ENCODE measurements at places on chromosomes 6 and 20.
A peak's percentile ranks its signal among the peaks of the same experiment; 100 is the strongest.

- no peak for DNase-seq
Observed at GRCh38 chr20:51507216-51508036, 35.1 kb downstream of the NFATC2 start.

GRCh38 chr6:71887006-71887743 is 825 bp downstream of the RIMS1 start:
- no peak for DNase-seq

GRCh38 chr20:48405909-48406308 is 421.9 kb downstream of the PREX1 start:
- no peak for DNase-seq

- DNase-seq = peak; percentile 73
Observed at GRCh38 chr6:158817728-158818580, 1.2 kb downstream of the EZR start.

- DNase-seq = no peak
Observed at GRCh38 chr20:1278993-1279392, 12.9 kb downstream of the SNPH start.

GRCh38 chr6:71558974-71559373 is 270.4 kb downstream of the OGFRL1 start:
- no peak for DNase-seq

DNA sequence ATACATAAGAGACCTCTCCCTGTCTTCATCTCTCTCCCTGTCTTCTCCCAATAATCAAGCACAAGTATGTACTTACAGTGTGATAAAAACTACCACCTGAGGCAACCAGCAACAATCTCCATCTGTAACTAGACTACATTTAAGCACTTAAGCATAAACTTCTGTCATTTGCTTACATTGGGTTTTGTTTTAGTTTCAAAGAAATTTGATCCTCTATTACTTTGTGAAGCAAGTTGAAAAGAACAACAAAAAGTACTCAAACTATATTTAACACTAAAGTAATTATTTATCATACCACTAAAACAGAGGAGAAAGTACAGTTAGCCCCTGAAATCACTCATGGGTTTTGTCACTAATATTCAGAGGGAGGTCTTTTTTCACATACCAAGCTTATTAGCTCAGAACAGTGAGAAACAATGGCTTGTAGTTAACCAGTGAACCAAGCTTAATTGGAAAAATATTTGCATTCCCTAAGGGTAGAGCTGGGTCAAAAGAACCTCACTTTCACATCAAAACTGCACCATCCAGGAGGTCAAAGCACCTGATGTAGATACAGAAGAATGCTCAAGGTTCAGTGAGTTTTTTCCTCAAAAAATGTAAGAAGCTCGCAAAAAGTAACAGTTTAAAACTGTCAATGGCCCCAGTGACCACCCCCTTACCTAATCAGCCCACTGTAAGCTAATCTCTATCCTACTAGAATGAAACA is 34.1 kb downstream of the DCDC2 start:
- DNase-seq = no peak

DNA sequence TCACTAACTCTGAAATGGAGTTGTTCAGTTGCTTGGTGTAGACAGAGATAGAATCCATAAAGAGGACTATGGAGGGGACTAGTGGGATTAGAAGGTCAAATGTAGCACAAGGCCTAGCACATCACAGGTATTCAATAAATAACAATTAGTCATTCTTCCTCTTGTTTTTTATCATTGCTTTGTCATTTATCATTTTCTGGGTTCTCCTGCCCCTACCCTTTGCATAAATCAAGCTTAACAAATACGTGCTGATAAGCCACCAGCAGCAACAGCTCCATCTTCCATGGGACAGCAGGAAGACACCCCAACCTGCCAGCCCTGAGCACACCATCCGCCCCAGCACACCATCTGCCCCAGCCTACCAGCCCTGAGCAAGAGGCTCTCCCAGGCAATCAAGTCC is 23.1 kb downstream of the TRAM2 start:
- DNase-seq = no peak

- DNase-seq = no peak
Observed at GRCh38 chr6:88761237-88762031, 202.0 kb downstream of the RNGTT start.

DNA sequence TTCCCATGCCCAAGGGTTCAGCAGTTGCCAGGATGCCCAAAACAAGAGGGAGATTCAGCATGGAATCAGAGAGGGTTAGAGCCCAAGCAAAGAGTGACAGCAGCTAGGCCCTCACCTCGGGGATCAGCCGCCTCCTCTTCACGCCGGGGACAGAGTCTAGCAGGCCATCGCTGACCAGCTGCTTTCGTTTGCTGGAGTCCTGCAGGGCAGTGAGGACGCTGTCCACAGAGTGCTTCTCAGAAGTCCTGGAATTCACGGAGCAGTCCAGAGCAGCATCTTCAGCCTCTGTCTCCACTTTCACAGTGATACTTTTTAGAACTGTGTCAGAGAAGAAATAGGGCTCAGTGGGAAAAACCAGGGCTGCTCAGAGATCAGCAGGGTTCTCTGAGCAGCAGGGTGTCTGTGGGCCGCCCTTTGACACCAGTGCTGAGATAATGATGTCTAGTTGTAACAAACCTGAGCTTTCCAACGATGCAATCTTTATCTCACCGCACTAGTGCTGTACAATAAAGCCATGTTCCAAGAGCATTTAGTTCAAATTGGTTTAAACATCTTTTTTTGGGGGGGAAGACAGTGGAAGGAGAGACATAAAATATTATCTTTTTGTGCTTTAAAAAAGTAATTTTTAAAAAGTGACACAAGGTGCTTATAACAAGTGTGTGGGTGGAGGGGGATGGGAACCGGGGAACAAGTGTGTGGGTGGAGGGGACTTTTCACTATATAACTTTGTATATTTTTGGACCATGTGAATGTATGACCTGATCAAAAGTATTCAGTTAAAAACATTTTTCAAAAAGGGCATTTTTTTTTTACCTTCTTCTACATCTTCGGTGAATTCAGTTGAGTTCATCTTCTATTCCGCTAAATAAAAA is 16.6 kb downstream of the BEND3 start:
- no peak for DNase-seq

DNA sequence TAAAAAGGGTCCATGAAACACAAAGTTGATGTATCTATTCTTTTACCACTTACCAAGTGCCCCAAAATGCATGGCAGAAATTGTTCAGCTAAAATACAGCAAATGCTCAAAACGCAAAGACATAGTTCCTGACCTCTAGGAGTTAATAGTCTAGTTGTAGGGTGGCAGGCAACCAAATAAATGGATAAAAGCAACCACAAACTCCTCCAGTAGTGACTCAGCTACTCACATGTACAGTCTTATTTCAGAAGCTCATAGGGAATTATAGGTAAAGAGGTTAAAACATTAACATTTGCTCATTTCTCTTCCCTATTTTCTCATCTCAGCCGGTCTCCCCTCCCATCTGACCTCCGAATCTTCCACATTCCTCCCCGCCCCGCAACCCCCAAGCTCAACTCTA is 143.9 kb upstream of the INSM1 start:
- no peak for DNase-seq

All from stimulated activated CD4-positive, alpha-beta T cell treated with anti-CD3 and anti-CD28 coated beads, Interleukin-1b, Interleukin-23, amount 100 ng/mL, for 4 hours (primary cell).